ENCODE measurements at places on chromosomes 2 and 18.

GRCh38 chr18:9108911-9109310 is 6.4 kb downstream of the NDUFV2 start:
- DNase-seq: no peak

DNA sequence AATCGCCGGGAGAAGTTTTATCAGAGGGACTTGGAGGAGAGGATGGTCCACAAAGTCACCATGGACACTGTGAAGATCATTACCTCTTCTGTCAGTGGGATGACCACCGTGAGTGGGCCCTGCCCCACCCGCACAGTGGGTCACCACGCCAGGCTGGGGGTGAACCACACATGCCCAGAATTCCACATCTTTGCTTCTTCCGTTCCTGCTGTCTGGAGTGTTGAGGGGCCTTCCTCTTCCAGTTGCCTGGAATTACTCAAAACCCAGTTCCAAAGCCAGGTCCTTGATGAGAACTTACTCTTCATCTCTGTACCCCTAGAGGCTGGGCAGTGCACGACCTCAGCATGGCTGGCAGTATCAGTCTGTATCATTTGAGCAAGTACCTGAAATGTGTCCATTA is 22.1 kb downstream of the MROH2A start:
- no peak for DNase-seq

GRCh38 chr2:237774811-237775553 is 23.6 kb upstream of the RBM44 start:
- DNase-seq: no peak

GRCh38 chr2:52805901-52806410 is 961.6 kb upstream of the CHAC2 start:
- no peak for DNase-seq
